ENCODE measurements at places on chromosomes 12 and 14.

GRCh38 chr12:89621521-89621920 is 87.1 kb downstream of the ATP2B1 start:
- DNase-seq, result no peak

- DNase-seq, result peak; percentile 52
Measured at GRCh38 chr14:50044042-50044651, 72.2 kb downstream of the VCPKMT start.

GRCh38 chr12:45008211-45008610 is 42.7 kb downstream of the DBX2 start:
- DNase-seq, result no peak

- no peak for DNase-seq
Measured at GRCh38 chr14:81313200-81313599, 86.9 kb downstream of the STON2 start.

GRCh38 chr12:3959799-3960560 is 86.8 kb upstream of the PARP11 start:
- no peak for DNase-seq

- no peak for DNase-seq
Measured at GRCh38 chr12:117109943-117110635, 10.9 kb upstream of the TESC start.

GRCh38 chr12:75542942-75543341 is 31.5 kb upstream of the KRR1 start:
- no peak for DNase-seq

- DNase-seq, result no peak
Measured at GRCh38 chr14:68441542-68441941, 351.3 kb downstream of the ZFP36L1 start.

DNA sequence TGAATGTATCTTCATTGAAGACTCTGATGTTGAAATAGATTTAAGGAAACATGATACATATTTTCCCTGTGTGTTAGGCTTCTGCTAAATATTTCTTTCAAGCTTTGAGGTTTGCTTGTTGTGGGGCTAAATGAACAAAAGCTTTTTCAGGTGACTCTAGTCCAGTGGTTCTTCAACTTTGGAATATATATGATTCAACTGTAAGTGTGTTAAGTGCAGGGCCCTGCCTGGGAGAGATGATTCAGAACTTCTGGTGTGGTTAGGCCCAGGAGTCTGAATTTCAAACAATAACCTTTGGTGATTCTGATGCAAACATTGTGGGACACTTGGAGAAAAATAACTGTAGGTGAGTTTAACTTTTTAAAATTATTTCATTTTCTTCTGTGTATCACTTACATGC is 93.0 kb downstream of the TRHDE start:
- no peak for DNase-seq

DNA sequence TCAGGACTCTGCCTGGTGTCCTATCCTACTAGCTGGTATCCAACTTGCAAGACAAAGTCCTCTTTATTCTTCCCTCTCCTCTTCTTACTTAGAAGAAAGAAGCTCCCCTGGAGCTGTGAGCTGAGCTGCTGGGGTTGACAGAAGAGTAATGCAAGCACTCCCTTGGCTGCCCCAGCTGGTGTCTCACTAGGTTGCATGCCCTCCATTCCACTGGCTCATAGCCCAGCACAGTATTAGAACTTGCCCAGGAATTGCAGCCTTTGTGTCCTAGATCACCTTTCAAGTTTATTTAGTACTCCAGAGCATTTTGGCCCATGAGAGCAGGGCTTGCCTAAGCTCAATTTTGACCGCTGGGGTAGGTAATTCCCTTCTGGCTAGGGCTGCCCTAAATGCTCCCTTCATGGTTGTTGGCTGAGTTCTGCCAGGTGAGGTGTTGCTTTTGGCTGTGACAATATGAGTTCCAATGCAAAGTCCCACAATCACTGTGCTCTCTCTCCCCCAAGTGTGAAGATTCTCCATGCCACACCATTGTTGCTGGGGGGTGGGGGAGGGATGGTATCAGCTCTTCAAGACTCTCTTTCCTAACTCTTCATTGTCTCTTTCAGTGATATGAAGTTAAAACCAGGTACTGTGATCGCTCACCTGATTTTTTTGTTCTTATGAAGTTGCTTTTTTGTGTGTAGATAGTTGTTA is 317.4 kb upstream of the DDHD1 start:
- DNase-seq, result no peak

DNA sequence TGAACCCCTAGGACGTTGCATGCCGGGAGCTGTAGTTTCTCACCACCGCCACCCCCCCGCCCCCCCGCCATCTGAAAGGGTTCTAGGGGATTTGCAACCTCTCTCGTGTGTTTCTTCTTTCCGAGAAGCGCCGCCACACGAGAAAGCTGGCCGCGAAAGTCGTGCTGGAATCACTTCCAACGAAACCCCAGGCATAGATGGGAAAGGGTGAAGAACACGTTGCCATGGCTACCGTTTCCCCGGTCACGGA is 501 bp upstream of the HSP90B1 start:
- peak; percentile 97 for DNase-seq

DNA sequence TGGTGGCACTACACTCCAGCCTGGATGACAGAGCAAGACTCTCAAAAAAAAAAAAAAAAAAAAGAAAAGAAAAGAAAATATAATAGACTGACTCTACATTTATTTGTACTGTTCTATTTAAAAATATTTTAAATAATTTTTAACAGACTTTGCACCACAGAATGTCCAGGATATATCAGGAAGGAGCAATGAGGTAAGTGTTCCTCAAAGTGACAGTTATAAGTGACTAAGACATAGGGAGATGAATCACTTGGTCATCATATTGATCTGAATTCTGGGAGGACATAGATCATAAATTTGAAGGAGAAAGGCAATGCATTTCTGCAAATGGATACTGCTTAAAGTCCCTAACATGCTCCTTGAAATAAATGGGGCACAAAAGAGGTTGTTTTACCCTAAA is 221.5 kb downstream of the KCNC2 start:
- DNase-seq, result no peak

DNA sequence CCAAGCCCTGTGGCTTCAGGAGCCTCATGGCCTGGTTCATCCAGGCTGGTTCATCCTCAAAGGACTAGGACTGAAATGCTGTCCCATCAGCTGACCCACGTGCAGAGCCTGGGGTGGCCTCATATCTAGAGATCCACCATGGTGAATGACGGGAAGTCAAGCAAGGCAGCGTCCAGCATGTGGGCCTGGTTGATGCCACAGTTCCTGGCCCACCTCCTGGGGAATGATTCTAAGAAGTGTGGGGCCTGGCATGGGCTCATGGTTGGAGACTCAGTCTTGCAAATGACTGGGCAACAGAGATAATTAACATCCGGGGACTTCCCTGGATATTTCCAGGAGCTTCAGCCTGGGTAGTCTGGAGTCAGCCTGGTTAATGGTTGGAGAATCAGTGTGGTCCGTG is 302.4 kb upstream of the SFSWAP start:
- DNase-seq, result no peak

DNA sequence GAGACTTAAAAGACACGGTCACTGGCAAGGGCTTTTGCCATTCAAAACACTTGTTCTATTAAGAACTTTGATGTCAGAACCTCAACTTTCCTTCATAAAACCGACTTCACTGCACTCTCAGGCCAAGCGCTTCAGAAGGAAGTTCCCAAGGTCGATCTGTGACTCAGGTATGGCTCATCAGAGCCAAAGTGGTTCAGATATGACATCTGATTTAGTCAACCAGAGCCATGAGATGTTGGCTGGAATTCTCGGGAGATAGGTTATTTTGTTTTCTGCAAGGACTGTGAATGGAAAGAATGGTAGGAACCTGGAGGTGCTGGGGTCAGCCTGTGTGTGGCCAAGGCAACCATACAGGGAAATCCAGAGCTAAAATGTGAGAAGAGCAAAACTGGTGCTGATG is 445.6 kb downstream of the GLT1D1 start:
- no peak for DNase-seq

GRCh38 chr12:104610513-104611235 is 153.9 kb downstream of the CHST11 start:
- no peak for DNase-seq

DNA sequence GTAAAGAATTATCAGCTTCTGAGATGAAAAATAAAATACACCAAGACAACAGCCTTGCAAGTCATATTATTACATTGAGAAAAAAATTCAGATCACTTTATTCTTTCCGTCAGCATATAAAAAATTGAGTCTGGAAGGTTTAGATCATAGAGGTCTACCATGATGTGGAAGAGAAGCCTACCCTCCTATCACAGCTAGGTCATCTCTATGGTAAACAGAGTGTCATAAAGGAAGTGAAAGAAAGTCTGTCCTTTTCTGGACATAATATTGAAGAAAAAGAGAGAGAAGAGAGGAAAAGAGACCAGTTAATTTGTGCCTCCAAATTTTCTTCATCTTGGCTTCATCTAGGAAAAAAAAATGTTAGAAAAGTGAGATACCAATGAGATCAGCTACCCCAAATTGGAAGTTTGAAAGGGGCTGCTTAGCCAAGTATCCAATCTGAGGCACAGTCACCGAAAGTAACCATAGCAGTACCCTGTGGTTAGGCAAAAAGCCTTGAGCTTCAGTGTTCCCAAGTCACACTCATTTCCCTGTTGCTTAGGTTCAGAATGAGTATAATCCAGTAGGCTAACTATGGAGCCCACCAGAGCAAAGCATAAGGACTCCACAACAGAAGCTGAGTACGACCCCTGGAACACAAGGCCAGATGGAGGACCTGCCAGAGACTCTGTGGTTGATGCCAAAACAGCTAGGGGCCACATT is 38.1 kb downstream of the DUSP6 start:
- DNase-seq, result no peak

GRCh38 chr14:61972711-61973110 is 210.5 kb downstream of the SNAPC1 start:
- no peak for DNase-seq

DNA sequence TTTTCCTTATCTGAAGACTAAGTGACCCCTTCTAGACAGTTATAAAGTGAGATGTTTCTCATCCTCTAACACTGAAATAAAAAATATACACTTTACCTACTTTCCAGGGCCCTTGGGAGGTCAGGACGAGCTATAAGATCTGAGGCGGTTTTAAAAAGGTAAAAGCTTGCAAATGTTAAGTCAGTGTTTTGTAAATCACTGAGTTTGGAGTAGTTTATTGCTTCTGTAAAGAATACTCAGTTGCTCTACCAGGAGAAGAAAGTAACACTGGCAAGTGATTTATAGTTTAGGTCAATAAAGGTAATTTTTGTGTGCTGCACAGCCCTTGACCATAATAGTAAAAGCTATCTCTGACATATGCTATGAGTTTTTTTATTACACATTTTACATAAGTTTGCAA is 584.5 kb downstream of the TMTC2 start:
- no peak for DNase-seq

- no peak for DNase-seq
Measured at GRCh38 chr12:63844391-63845341, at the start of gene SRGAP1. Gene SRGAP1, plus strand, starts transcription at chr12:63844700. Its CDS starts 117 bp downstream, at chr12:63844817.

DNA sequence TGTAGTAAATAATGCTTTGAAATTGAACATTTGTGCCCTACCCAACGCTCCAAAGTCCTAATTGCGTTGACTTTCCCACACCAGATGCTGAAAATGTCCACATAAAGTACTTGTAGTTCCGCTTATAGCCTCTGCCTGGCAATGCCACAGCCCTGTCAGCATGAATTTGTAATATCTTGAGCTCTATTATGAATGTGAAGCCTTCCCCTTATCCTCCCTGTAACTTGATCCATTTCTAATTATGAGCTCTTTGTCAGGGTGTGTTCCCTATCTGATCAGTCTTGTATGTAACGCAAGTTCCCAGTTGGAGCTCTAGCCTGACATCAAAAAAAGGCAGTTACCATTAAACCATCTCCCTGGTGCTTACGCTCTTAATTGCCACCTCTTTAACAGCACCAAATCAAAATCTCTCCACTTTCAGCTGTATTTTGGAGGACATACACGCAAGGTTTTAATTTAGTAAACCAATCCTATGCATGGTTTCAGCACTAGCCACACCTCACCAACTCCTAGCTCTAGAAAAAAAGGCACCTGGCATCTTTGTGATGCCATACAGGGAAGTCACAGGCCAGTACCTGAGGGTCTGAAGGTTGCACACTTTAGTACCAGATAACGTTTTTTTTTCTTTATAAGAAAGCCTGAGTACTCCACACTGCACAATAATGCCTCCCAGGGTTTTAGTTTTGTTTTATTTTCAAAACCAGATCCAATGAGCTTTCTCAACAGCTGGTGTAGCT is 69.3 kb downstream of the EEA1 start:
- DNase-seq, result no peak

- DNase-seq, result no peak
Measured at GRCh38 chr14:92737206-92737605, 11.2 kb downstream of the LGMN start.

DNA sequence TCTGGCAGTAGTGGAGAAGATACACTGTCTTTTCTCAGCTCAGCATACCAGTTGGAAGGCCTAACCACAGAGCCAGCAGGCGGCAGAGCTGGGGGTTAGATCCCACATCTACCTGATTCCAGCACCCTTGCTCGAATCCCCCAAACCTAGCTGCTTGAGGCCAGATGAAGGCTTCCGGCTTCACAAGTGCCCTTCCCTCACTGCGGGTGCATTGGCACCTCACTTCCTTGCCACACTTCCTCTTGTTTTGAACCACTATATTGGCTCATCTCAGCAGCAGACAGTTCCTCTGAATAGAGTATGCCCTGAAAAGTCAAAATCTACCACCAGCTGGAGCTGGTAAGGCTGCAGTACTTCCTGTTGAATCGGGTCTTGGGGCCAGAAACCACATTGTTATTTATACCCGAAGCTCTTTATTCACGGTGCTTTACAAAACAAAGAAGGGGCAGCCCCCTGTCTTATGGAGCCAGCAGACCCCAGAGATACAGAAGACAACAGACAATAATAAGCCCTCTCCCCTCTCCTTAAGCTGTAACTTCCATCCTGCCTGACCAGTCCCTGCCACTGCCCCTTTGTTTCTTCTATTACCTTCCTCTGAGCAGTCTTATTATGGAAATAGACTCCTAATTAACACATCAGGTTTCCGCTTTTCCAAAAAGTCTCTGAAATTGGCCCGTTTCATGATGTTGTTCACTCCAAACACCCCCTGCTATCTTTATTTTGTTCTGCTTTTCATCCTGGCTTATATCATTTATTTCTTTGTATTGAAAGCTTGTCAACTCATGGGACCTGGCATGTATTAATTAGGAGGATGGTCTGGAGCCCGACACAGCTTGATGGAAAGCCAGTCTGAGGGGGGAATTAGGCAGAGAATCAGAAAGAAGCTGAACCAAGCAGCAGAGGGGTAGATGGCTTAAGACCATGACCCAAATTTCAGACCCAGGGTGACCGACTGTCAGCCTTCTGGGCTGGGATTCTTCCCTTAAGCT is 233.5 kb downstream of the EFCAB11 start:
- DNase-seq, result peak; percentile 88

GRCh38 chr12:10936506-10936905 is 2.6 kb downstream of the TAS2R14 start:
- no peak for DNase-seq

- DNase-seq, result no peak
Measured at GRCh38 chr14:89861630-89862029, 92.9 kb downstream of the EFCAB11 start.

DNA sequence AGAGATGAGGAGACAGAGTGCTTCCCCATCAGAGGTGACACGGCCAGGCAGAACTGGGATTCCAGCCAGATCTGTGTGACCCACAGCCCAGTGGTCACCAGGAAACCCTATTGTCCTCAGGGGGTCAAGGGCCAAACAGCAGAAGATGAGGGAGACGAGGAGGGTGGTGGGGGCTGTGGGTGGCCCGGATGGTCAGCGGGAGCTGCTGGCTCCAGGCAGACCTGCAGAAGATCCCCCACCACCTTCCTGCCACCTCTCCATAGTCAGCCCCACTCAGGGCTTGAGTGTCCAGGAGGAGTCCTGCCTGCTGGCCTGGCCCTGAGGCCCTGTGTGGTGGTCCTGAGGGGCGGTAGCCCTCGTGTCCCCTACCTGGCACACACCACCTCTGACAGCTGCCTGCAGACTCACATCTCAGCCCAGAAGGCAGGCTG is 136.8 kb downstream of the CALM1 start:
- no peak for DNase-seq

- no peak for DNase-seq
Measured at GRCh38 chr14:84749191-84749955, 780.6 kb upstream of the FLRT2 start.

Measured in stimulated activated naive CD4-positive, alpha-beta T cell (primary cell).